ENCODE measurements at places on chromosomes 11 and 22. TPM values are rescaled to one million over a fixed set of nuclear protein-coding genes. Genes with fewer than 3 reads are reported as not detected.

PRG3 gene
- total RNA-seq: not detected

RTN4R gene
- total RNA-seq: 13.5 TPM

WNT7B gene
- total RNA-seq: 60.1 TPM

CLDN25 gene
- not detected for total RNA-seq

CBY1 gene
- total RNA-seq: 15.8 TPM

NDUFS8 gene
- total RNA-seq: 251 TPM

All from A549 treated with Hydrocortisone at 1 μM for 4 hours (cell line).